ENCODE measurements at places on chromosomes 4 and X.

DNA sequence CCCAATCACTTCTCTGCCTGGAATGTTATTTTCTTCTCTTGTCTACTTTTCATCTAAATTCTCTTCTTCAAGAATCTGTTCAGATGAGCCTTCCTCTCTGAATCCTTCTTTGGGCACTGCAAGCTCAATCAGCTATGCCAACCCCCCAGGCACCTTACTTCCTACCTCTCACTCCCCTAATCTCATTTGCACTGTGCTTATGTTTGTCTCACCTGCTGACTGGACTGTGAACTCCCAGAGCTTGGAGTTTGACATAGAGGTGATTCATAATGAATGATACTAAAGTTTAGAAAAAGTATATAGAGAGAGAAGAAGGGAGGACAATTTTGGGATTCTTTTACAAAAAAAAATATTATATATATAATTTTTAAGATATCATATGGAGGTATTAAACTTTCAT lies 36.3 kb downstream of the ANXA10 start:
- no peak for DNase-seq

DNA sequence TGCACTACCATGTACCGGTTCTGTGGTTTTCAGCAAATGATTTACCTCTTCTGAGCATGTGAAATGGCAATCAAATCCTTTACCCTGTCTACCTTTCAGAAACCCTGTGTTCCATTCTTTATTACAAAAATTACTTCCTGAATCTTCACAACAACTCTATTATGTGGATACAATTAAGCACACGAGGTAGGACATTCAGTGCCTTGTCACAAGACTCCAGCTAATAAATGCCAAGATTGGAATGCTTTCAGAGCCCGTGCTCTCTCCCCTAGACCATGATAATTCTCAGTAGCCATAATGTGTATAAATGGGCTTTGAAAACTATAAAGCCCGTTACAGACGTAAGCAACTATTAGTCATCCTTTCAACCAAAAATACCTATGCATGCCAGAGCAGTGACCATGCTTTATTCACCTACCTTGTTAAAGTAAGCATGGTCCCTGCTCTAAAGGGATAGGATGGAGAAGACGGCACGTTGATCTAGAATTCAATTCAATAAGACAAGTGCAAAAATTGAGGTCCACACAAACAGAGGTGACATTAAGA lies 2.4 kb downstream of the RXFP1 start:
- DNase-seq = no peak

GRCh38 chr4:88458104-88458740 lies 1.3 kb downstream of the HERC5 start:
- DNase-seq = no peak

GRCh38 chrX:110311437-110312230 lies 6.3 kb downstream of the AMMECR1 start:
- DNase-seq = no peak

DNA sequence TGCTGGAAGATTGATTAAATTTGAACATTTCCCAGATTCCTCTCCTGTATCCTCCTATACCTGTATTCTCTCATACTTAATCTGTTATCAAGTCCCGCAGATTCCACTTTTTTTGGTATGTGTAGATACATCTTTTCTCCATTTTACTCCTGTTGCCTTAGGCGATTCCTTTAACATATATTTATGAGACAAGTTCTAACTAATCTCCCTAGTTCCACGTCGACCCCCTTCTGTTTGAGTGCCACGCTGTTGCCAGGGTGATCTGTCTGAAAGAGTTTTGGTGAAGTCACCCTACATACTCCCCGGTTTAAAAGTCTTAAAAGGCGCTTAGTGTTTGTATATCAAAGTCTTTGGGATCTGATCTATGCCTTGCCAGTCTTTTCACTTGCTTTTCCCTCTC lies 2.4 kb downstream of the HNRNPH2 start:
- no peak for DNase-seq

DNA sequence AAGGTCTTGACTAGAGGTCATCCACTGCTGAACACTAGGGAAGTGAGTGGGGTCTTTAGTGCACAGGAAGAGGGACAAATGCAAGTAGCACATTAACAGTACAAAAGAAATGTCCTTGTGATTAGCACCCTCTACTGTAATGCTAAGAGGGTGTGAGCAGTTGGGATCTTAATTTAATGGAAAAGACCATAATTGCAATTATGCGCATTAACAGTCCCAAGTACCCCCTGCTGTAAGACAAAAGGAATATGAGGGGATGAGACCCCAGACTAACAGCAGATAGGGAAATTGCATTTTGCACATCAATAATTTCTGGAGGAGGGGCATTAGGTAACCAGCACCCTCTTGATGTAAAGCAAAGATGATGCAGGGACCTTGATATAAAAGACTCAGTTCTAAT lies 285.0 kb downstream of the CHIC1 start:
- DNase-seq = peak; percentile 43

- DNase-seq = no peak
Measured at GRCh38 chr4:152996672-152997071, 60.5 kb downstream of the FHDC1 start.

DNA sequence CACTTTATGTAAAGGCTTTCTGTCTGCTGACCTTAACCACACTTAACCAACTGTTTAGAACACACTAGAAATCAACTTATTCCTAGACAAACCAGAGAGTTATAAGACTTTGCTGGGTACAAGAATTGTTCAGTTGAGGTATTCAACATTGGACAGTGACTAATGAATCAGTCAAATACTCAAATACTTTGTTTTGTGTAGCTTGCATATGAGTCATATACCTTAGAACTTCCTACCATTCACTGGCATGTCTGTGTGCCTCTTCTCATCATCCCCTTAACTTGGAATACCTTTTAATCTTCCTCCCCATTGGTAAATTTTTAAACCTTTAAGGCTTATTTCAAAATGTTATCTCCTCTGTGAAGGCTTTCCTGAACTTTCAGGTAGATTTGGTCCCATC lies 708.8 kb upstream of the GRIA3 start:
- no peak for DNase-seq

DNA sequence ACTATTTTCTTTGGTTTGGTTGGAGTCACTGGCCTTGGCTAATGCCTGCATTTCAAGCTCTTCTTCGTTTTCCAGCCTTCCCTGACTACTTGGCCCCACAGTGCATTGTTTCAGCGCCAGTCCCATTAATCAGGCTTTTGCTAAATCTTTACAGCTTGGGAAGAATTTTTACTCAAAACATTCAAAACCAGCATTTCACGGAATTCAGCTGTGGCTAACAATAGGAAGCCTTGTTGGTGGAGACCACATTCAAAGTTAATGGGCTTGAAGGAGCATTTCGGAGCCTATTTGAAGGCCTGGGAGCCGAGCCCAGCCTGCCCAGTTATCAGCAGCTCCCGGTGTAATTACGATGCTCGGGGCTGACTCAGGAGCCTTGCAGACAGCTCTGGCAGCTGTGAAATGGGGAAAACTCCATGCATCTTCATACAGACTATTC lies 30.8 kb upstream of the VCX2 start:
- no peak for DNase-seq

DNA sequence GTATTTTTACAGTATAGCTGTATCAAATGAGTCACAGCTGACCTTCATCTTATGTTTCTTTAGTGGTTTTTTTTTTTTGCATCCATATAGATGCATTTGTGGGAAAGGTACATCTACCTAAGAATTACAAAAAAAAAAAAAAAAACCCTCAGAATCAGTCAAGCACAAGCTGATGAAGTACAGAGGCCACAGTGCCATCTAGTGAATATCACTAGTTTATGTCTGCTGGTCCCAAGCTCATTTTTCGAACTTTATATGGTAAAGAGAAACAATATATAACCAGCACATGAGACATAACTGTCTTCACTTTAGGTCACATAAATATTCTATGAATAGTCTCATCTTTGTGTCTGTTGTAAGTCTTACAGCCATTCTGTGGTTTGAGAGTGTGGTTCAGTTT lies 220.1 kb downstream of the DLG3 start:
- DNase-seq = peak; percentile 21

Measured in NCI-H524 (cell line).